ENCODE measurements at places on chromosomes 7 and 10.

- no peak for DNase-seq
Measured at GRCh38 chr7:140390034-140390433, 8.3 kb downstream of the SLC37A3 start.

DNA sequence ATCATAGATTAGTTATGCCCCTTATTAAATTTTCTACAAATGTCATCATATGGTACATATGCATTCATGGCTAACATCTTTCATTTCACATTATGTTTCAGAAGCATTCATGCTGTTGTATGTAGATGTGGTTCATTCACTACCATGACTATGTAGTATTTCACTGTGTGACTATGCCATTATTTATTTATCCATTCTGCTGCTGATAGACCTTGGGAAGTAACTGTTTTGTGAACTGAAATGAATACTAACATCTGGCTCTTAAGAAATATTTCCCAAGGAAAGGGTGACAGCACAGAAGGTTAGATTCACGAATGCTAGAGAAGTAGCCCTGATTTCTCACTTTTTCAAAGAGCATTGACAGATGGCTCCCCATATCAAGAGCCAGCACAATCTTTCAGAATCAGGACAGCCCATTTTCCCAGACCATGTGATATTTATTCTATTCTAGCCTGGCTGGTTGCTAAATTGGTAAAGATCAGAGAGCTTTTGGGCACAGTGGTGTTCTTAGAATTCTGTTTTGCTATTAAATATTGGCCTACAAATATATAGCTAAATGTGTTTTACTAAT is 157.4 kb downstream of the DYNC1I1 start:
- no peak for DNase-seq

DNA sequence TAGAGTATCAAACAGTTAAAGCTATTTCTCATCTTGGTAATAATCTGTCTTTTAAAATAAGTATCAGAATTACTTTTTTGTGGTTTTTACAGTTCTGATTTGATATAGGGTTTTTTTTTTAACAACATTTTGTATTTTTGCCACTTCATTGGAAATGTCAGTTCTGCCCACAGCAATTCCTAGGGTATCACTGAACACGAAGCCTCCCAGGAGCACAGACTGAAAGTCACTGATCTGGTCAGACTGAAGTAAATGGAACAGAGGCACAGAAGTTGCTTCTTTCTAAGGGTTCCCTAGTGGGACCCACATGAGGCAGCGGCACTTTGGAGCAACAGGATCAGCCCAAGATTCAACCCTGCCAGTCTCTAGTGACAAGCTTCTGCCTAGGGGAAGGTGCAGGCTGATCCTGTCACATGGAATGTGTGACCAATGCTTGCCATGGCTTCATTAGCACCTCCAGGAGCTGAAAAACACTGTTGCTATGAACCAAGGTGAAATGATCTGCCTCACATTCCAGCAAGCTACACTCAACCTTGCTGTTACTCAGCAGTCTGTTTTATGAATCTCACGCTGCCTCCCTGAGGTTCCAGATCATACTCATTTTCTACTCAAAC is 273.4 kb upstream of the CSTF2T start:
- no peak for DNase-seq

DNA sequence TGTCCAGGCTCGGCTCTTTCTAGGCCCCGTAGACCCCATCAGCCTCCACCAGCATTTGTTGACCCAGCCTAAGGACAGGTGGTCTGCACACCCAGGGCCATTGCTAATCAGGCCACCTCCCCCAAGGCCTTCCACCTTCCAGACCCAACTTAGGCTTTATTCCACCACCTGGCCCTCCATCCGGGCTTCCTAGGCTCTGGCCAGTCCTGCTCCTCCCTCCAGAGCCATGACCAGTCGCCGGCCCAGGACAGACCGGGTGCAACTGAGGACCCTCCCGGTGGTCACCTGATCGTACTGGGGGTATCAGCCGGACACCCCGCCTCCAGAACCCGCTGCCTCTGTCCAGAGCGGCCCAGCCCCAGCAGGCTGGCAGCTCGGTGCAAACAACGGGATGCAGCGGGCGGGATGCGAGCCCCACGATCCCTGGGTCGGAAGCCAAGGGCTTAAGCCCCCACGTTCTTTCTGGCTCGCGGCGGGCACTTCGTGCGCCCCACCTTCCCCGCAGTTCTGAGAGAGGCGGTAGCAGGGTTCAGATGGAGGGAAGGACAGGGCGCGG is 545 bp downstream of the NACAD start:
- DNase-seq, result no peak

GRCh38 chr10:119616882-119617570 is 20.3 kb upstream of the TIAL1 start:
- peak; percentile 60 for DNase-seq

- DNase-seq, result no peak
Measured at GRCh38 chr10:113967126-113967525, 76.5 kb upstream of the ADRB1 start.

DNA sequence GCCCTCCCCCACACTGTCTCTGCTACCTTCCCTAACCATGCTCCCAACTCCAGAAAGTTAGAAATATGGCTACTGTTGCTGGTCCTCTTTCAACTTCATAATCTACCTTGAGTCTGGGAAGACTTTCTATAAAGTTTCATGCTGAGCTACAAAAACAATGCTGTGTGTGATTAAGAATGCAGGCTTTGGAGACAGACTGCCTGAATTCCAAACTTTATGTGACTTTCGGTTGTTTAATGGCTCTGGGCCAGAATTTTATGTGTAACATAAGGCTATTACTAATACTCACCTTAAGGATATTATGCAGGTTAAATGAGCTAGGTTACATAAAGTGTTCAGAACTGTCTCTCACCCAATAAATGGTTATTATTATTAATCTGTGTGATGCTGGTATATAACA is 19.1 kb downstream of the BET1 start:
- no peak for DNase-seq

- DNase-seq, result no peak
Measured at GRCh38 chr7:137165241-137165640, 178.3 kb downstream of the PTN start.

GRCh38 chr10:109624939-109625338 is 298.4 kb downstream of the XPNPEP1 start:
- no peak for DNase-seq

DNA sequence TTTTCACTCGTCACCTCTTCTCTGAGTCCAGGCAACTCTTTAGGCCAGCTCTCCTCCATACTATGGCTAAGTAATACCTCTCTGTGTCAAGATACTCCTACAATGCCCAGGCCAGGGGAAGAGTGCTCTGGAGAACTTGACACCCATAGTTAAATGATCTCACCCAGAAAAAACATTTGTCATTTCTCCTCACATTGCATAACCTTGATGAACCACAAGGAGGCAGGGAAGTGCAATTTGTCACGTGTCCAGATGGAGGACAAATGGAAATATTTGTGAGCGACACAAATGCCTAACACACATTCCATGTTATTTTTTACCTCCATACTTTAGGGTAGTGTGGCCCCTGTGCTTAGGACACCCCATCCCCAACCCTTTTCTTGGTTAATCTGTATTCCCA is 78.3 kb downstream of the HTR7 start:
- DNase-seq, result peak; percentile 50

DNA sequence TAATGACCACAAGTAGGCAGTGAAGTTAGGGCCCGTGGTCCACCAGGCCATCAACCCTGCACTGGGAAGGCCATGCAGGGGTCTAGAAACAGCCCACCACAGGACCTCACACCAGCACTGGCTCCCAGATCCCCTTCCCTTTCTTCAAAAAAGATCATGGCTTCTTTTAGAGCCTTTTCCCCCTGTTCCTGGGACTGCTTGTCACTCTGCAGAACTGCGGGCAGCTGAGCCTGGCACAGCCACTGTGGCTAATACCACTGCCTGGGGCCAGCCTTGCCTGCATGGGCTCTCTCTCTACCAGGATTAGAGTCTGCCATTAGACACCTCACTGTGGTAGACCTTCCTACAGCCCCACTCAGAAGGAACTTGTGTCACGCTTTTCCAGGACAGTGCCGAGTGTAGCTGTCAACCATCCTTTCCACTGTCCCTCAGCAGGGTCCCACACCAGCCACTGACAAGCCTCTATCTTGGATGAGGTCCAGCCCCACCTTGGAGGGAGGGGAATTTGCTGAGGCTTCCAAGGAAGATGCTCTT is 19.0 kb upstream of the C10orf90 start:
- DNase-seq, result no peak

Data from cardiac fibroblast (primary cell).